T-helper 1 cell treated with Interleukin-12 subunit alpha and Interleukin-12 subunit beta and Interleukin-4 antibody, amounts not matched to agents 30 ng/mL and 1 ng/mL, for 36 hours (primary cell): ENCODE measurements at places on chromosomes 11 and 22. TPM values are rescaled to one million over a fixed set of nuclear protein-coding genes. Genes with fewer than 3 reads are reported as not detected.

The OR5P2 gene
- total RNA-seq: not detected in 2 replicates

The ZFTA gene
- total RNA-seq: 2.2 TPM in 2 replicates

The SCGB1A1 gene
- not detected in 2 replicates for total RNA-seq

The SCN2B gene
- not detected in 2 replicates for total RNA-seq

The GAL3ST3 gene
- total RNA-seq: not detected in 2 replicates

The APOL4 gene
- total RNA-seq: 0.56 and 0.73 TPM in 2 replicates

The RBMXL2 gene
- 0.10 TPM in 1 of 2 replicates, not detected in the other for total RNA-seq

The IGLL5 gene
- total RNA-seq: not detected in 2 replicates

The FAM180B gene
- 0.15 TPM in 1 of 2 replicates, not detected in the other for total RNA-seq

The SLC22A6 gene
- total RNA-seq: not detected in 2 replicates

The C11orf42 gene
- total RNA-seq: not detected in 2 replicates

The MS4A15 gene
- total RNA-seq: not detected in 2 replicates

The CARD10 gene
- total RNA-seq: not detected in 2 replicates
